ENCODE measurements at places on chromosomes 16 and 17.
A peak's percentile ranks its signal among the peaks of the same experiment; 100 is the strongest.

- no peak for DNase-seq
Observed at GRCh38 chr16:88472637-88473205, 19.6 kb downstream of the ZFPM1 start.

- no peak for DNase-seq
Observed at GRCh38 chr17:9434642-9435057, 141.0 kb downstream of the STX8 start.

- no peak for DNase-seq
Observed at GRCh38 chr17:80812362-80813088, 179.1 kb upstream of the CHMP6 start.

DNA sequence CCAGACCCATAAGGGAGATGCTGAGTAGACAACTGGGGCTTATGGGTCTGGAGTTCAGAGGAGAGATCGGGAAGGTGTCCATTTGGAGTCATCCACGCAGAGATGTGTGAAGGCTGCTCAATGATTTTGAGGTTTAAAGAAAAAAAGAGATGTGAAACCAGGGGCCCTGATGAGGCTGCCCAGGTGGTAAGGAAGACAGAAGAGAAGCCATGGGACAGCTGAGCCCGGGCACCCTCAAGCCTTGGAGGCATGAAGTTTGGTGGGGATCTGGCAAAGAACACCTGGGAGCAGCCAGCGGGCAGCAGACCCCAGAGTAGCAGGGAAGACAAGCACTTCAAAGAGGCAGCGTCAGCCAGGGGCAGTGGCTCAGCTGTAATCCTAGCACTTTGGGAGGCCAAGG is 20.8 kb upstream of the MYO15B start:
- no peak for DNase-seq

GRCh38 chr16:16092925-16093627 is 130.2 kb downstream of the ABCC6 start:
- peak; percentile 48 for DNase-seq

- no peak for DNase-seq
Observed at GRCh38 chr16:9071377-9071776, 20.1 kb upstream of the HAPSTR1 start.

DNA sequence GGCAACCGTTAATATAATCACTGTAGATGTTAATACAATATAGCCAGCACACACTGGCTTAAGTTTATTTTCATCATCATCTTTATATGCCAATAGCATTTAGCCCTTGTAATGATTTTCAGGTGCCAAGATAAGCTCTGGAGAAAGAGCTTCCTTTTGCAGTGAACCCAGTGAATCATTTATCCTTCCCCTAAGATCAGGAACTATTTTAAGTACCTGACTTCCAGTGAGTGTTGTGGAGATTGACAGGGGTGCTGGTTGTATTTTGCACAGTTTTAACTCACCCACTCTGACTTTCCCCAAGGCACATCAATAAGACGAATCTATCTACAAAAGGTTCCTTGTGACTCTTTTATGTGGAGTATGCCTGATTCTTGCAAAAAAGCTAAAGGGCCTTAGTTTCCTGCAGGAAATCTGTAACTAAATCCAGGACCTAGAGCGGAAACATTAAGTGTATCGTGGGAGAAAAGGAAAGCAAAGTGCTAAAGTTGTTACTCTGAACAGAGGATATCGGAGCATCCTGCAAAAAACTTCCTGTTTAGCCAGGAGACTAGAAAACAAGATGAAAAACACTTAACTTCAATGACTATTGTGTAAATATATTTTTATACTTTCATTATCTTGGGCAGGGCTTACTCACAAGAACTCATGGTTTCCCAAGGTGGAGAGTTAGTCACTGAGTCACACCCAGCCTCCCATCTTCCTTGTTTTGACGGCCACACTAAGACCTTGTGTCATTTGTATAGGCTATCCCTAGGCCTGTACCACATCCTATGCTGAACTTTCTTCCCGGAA is 183.6 kb downstream of the MAP2K6 start:
- DNase-seq, result peak; percentile 36

DNA sequence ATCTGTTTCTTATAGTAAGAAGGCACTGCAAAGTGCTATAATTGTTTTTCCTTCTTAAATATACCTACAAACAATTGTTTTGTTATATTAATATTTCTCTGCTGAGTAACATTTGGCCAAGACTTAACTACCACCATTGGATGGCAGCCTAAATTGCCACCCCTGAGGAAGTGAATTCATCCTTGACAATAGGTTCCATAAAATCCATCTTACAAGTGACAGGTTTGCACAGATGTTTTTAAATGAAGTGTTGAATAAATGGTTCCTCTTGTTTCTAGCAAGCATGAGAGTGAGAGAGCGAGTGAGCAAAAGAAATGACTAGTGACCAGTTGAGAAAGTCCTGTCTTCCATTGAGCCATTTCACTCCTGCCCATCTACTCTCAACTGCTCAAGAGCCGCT is 8.3 kb upstream of the MPHOSPH6 start:
- DNase-seq, result no peak

DNA sequence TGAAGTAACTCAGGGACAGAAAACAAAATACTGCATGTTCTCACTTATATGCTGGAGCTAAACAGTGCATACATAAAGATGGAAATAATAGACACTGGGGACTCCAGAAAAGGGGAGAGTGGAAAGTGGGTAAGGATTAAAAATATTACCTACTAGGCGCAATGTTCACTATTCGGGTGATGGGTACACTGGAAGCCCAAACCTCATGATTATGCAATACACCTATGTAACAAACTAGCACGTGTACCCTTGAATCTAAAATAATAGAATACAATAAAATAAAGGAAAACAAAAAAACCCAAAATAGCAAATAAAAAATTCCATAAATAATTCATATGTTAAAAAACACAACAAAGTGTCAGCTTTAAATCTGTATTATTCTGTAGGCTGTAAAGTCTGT is 56.9 kb downstream of the MAP2K6 start:
- no peak for DNase-seq

- no peak for DNase-seq
Observed at GRCh38 chr17:65181237-65182061, 44.3 kb downstream of the RGS9 start.

GRCh38 chr17:78558181-78558850 is 18.9 kb downstream of the DNAH17 start:
- peak; percentile 28 for DNase-seq

DNA sequence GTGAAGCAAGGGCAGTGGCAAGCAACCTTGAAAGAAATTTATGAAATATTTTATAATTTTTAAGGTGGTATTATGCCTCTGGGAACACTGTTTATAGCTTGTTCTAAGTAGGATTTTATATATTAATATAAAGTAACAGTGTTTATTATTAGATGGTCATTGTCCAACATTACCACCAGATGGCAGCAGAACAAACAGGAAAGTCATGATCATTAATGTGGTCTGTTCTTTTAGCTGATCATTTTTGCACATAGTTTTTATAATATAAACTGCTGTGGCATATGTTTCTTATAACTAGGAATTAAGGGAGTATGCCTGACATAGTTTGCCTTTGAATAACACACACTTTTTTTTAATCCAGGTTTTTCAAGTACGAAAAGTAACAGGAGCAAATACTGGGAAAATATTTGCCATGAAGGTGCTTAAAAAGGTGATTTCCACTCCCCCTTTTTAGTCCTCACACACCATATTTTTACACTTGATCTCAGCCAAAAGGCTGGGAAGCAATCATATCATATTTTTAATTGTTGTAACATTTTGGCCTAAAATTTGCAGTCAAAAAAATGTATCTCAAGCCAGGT is 21.4 kb downstream of the RPS6KB1 start:
- DNase-seq, result peak; percentile 70

GRCh38 chr16:58307583-58308312 is 12.9 kb upstream of the PRSS54 start:
- DNase-seq, result no peak

- no peak for DNase-seq
Observed at GRCh38 chr17:7825206-7825990, 8.6 kb upstream of the KDM6B start.

DNA sequence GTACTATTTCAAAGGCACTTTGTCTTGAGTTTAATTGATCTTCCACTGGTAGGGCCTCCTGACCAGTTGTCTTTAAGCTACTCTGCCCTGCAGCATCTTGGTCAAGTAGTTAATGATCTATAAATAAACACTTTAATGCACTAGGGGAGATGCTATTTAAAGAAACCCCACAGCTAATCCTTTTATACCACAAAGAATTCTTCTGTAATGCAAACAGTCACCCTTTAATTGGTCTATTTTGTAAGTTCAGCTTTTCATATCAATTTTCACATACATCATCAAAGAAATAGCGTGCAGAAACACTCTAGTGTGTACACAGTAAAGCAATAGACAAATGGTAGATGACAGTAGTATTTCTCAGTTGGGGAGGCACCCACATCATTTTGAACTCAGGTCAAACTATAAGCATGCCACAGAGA is 70.3 kb downstream of the PMP22 start:
- DNase-seq, result no peak

DNA sequence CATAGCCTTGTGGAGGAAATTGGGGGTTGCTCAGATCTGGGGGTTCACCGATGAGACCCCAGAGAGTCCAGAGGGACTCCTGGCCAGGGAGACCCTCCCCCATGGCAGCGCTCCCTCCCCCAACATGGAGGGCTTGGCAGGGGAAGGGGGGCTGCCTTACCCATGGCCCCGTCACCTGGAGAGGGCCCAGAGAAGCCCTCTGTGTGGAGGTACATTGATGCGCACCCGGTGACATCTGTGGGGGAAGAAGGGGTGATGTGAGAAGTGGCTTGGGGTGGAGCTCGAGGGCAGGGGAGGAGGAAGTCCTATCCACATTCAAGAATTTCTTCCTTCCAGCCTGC is 16.2 kb downstream of the ETV4 start:
- DNase-seq, result no peak

DNA sequence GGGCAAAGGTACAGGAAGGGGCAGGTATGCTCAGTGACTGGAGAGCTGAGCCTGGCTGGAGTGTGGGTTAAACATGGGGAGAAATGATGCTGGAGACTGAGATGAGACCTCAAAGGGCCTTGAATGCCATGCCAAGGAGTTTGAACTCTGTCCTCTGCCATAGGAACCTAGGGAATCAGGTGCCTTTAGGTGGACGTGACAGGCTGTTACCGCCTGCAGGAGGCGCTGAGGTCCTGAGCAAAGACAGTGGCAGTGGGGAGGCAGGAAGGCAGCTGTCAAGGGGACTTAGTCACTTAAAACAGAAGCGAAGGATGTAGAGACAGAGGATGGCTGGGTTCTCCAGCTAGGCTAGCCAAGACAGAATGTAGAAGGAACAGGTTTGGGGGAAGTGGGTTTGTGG is 9.1 kb downstream of the PSMB3 start:
- peak; percentile 43 for DNase-seq

- DNase-seq, result no peak
Observed at GRCh38 chr16:23757937-23758619, 3.3 kb downstream of the CHP2 start.

DNA sequence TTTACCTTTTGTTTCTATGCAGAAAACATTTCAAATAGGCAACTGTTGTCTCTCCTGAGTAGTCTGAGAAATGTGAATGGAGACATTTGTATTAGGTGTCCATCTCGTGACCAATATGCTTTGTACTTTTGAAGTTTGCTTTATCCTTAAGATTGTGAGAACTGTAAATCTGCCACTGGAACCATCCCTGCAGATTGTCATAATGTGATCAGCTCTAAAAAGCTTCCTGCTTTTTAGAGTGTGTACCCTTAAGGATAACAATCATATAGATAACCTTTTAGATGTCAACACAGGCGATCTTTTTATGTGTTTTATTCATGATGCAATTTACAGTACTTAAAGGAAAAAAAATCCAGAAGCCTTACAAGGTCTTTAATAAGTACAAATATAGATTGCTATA is 63.5 kb downstream of the PRKCA start:
- no peak for DNase-seq

- DNase-seq, result no peak
Observed at GRCh38 chr16:67255553-67256221, 6.9 kb downstream of the SLC9A5 start.

DNA sequence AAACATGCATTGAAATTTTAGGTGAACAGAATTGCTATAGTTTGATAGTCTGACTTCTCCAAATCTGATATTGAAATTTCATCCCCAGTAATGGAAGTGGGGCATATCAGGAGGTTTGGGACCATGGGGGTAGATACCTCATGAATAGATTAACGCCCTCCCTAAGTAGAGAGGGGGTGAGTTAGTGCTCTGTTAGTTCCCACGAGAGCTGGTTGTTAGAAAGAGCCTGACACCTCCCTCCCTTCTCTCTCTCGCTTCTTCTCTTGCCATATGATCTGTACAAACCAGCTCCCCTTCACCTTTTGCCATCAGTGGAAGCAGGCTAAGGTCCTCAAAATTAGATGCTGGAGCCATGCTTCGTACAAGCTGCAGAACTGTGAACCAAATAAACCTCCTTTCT is 78.8 kb downstream of the BRIP1 start:
- no peak for DNase-seq

- DNase-seq, result no peak
Observed at GRCh38 chr16:23245268-23245667, 56.8 kb upstream of the SCNN1B start.

Data from fibroblast of pulmonary artery (primary cell).